Stimulated activated CD8-positive, alpha-beta memory T cell treated with anti-CD3 and anti-CD28 coated beads, Interleukin-15, amount 100 ng/mL, for 48 hours (primary cell): ENCODE measurements at places on chromosomes 3 and 15.

- DNase-seq, result no peak
Measured at GRCh38 chr3:187946981-187947380, 201.7 kb upstream of the BCL6 start.

GRCh38 chr3:104745313-104745712 is 621.4 kb upstream of the ALCAM start:
- no peak for DNase-seq

- DNase-seq, result no peak
Measured at GRCh38 chr15:76994971-76995945, at the start of gene PSTPIP1. Gene PSTPIP1 (plus strand): TSS chr15:76995126. CDS start chr15:76995574, 448 bp downstream.

GRCh38 chr3:38519000-38519399 is 22.9 kb downstream of the EXOG start:
- DNase-seq, result no peak

GRCh38 chr3:136840252-136840651 is 21.3 kb downstream of the SLC35G2 start:
- no peak for DNase-seq

DNA sequence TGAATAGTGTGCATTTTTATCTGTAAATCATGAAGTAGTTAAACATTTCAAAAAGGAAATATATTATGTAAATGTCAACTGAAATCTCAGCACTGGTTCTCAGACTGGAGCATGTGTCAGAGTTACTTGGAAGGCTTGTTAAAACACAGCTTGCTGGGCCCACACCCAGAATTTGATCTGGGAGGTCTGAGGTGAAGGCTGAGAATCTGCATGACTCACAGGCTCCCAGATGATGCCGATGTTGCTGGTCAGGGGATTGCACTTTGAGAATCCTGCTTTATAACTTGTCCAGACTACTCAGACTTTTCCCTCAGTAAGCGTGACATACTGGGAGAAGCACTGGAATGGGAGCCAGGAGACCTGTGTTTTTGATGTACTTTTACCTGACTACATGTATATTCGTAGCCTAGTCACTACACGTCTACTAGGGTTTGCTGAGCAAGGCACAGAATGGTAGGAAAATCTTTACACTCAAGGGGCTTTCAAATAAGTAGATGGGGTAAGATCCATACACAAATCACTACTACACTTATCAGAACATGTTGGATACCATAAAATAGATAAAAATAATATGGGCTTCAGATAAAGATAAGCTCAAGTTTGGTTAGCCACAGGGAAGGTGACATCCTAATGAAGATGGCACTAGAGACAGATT is 77.1 kb upstream of the MEX3B start:
- no peak for DNase-seq

DNA sequence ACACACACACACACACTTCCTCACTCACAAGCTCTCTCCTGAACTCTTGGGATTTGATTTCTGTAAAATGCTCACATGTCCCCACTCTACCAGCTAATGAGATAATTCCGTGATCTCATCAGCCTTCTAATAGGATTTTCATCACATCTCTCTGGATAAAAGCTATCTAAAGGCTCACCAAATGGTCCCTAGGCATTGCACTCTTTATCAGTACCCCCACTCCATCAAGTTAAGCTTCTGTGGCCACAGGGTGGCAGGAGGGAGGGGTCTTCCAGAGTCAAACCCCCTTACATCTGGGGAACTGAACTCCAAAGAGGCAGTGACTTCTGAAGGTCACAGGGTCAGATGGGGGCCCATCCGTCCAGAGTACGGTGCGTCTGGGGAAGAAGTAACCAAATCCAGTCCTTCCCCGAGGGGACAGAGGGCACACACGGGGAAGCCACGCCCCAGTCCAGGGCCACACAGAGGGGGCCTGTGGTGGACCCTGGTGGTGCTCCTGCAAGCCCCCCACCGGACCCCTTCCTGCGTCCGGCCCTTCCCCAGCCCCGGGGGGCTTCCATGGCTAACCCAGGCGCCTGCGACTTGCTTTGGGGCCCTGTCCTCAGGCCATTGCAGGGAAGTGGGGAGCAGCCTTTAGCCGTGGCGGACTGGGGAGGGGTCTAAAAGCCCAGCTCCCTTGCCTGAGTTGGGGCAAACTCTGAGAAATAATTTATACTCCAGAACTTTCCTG is 25.5 kb downstream of the CPN2 start:
- DNase-seq, result no peak

DNA sequence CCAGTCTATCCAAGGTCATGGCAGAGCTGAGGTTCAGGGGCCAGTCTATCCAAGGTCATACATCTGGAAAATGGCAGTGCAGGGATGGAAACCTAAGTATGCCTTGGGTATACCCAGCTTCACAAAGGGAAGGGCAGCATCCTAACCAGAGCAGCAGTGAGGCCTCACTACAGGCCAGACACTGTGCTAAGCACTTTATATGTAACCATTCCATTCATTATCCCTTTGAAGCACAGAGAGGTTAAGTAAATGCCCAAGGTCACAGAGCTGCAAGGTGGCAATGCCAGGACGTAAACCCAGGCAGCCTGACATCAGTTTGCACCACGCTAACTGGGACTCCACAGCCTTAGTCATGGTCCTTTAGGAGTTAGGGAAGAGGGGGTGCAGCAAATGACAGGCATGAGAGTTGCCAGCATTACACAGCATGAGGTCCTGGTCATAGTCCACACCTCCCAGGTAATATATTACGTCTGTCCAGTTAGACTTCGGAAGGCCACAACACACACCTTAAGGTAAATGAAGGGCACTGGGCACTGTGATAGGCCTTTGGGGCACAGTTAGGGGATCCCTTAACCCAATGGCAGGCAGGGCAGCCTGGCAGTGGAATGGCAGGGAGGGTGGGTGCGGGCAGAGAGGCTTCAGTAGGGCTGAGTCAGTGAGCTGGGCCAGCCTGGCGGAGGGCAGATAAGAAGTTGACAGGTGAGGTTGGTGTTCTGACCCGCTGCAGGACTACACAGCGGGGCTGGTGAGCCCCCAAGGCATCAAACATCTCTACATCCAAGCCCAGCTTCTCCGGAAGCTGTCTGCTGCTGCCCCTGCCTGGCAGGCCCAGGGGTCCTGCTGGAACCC is 21.1 kb upstream of the CORO2B start:
- DNase-seq, result no peak

- no peak for DNase-seq
Measured at GRCh38 chr3:114035896-114036295, 20.4 kb downstream of the CCDC191 start.

- DNase-seq, result no peak
Measured at GRCh38 chr3:174636451-174636850, 222.7 kb upstream of the NAALADL2 start.

DNA sequence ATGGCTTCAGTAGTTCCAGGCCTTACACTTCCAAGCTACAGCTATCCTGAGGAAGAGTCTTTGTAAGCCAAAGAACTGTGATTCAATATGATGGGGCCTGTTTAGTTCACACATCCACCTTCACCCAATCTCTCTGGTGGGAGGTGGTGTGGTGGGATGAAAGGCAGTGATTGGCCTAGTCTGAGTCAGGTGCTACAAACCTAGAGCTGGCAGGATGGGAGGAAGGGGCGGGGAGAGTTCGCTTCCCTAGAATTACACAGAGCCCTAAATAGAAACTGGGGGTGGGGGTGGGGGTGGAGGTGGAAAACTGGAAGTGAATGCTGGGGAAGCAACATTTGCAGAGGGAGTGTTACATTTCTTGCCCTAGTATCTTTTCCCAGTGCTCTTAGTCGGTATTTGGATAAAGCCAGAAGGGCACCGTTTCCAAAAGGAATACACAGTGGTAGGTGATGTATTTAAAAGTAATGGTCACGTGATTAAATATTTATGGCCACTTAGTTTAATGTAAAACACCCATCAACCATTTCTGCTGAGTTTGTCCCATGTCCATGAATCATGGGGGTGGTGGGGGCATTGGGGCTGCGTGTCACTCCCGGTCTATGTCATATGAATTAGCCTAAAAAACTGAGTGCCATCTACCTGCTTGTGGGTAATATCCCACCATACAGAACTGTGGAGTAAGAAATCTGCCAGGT is 247.6 kb upstream of the PROK2 start:
- no peak for DNase-seq

DNA sequence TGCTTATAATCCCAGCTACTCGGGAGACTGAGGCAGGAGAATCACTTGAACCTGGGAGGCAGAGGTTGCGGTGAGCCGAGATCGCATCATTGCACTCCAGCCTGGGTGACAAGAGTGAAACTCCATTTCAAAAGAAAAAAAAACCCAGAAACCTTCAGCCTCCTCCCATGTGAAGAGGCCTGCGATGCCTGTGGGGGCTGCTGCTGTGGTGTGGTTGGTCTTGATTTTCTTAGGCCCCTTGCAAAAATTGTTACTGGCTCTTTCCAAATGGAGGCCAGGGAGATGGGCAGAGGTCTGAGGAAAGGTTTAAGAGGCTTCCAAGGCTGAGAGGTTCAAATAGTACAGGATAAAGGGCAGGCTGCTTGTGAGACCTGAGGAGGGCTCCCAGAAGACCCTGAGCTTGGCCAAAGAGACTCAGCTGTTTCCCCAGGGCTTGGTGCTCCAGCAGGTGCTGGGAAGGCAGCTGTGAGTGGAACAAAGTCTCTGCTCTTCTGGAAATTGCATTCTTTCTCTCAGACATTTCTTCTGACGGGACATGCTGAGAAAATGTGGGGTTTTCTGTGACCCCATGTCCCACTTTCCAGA is 18.4 kb downstream of the GCSAM start:
- no peak for DNase-seq

GRCh38 chr3:59609657-59610348 is 560.0 kb upstream of the CFAP20DC start:
- DNase-seq, result no peak

DNA sequence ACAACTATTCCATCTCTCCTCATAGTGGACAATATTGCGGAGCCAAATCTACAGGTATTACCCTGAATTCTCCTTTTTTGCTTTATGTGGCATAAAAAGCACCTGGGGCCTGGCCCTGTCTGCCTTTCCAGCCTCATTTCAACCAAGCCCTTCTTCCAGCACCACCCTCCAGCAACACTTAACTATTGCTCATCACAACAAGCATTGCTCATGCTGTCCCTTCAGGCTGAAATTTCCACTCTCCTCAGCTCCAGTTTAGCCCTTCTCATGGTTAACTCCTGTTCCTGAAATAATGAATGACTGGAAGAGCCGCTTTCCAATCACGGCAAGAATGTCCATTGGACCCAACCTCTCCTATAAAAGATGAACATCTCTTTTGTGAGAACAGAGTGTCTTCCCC is 107.4 kb downstream of the P2RY1 start:
- no peak for DNase-seq

DNA sequence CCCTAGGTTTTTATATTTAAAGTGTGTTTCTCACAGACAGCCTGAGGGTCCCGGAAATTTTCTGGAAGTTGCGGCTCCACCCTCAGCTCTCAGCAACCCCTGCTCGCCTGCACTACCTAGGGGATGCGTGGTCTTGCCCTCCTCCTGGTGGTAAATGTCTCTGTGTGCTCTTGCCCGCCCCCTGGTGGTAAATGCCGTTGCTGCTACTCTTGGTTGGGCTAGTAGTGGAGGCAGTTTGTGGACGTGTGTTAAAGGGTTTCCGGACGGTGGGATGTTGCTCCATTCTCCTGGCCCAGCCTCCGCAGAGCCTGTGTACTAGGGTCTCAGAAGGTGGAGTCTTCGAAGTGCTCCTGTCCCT is 27.4 kb downstream of the STOML1 start:
- DNase-seq, result peak; percentile 75

GRCh38 chr3:147945968-147946519 is 536.9 kb downstream of the ZIC1 start:
- no peak for DNase-seq

DNA sequence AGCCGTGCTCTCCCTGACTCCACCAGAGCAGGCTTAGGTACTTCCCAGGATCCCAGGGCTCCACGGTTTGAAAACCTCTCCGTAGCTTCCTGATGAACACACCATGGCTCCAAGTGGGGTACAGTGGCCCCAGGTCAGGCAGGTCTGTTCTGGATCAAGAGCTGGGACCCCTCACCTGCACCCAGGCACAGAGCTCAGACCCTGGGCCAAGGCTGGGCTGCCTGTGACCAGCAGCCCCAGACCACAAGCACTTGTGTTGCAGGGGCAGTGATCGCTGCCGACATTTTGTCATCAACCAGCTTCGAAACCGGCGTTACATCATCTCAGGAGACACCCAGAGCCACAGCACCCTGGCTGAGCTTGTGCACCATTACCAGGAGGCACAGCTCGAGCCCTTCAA is 5.3 kb downstream of the SH2D7 start:
- no peak for DNase-seq

- DNase-seq, result no peak
Measured at GRCh38 chr3:197478746-197479668, 76.8 kb downstream of the BDH1 start.

GRCh38 chr3:104575634-104576033 is 791.1 kb upstream of the ALCAM start:
- no peak for DNase-seq

- DNase-seq, result no peak
Measured at GRCh38 chr3:43637702-43638101, 15.9 kb upstream of the ANO10 start.

GRCh38 chr3:116069024-116069423 is 376.3 kb downstream of the LSAMP start:
- no peak for DNase-seq

DNA sequence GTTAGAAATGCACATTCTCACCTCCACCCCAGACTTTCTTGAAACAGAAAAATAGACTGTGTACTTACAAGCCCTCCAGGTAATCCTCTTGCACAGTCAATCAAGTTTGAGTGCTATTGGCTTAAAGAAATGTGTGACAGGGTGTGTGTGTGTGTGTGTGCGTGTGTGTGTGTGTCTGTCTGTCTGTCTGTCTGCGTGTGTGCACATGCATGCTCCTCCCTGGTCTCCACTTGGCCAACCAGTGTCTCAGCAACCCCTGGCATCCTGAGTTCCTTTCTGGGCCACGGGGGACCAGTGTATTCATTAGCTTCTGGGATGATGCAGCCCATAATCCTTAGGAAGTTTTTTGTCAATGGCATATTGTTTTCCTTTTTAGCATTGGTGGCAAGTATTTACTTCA is 128.8 kb upstream of the IL12A start:
- DNase-seq, result no peak

GRCh38 chr3:29384640-29385039 is 103.8 kb downstream of the RBMS3 start:
- DNase-seq, result no peak

- DNase-seq, result peak; percentile 67
Measured at GRCh38 chr15:74396445-74397238, 29.2 kb upstream of the CYP11A1 start.

- no peak for DNase-seq
Measured at GRCh38 chr3:126827121-126827520, 123.1 kb downstream of the CHCHD6 start.

GRCh38 chr15:30038667-30039523 is 43.9 kb upstream of the GOLGA8J start:
- no peak for DNase-seq

DNA sequence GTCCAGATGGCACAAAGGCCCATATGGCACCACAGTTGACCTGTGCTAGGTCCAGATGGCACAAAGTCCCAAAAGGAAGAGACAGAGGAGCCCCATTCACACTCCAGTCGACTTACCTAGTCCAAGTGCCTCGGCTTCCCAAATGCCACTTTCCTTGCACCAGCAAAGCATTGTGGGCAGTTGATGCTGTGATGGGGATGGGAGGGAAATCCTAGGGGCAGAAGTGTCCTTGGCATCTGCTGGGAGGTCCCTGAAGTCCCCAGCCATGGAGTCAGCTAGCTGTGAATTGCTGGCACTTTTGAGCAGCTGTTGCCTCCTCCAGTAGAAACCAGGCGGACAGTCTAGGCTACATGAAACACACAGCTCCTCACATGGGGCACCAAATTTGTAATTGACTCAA is 60.3 kb upstream of the SIAH2 start:
- no peak for DNase-seq
